ENCODE measurements at places on chromosomes 2 and 18. TPM values are rescaled to one million over a fixed set of nuclear protein-coding genes. Genes with fewer than 3 reads are reported as not detected.

Gene WNT6
- not detected for total RNA-seq

Gene SRD5A2
- not detected for total RNA-seq

Gene TMEM37
- total RNA-seq: 0.49 TPM

Gene CRYBA2
- not detected for total RNA-seq

Gene RTP5
- total RNA-seq: not detected

Gene SCG2
- 0.38 TPM for total RNA-seq

Gene CXCR1
- not detected for total RNA-seq

Gene TEKT4
- not detected for total RNA-seq

Gene IL1R1
- total RNA-seq: 5.3 TPM

Gene SETBP1
- total RNA-seq: 2.5 TPM

Gene FKBP1B
- total RNA-seq: 9.3 TPM

Gene DNAJC5G
- 0.16 TPM for total RNA-seq

Gene GAREM1
- total RNA-seq: 0.63 TPM

Gene CEBPZ
- total RNA-seq: 56.4 TPM

Gene SLC16A14
- 0.06 TPM for total RNA-seq

Gene FOXI3
- total RNA-seq: not detected

Gene GCC2
- 13.4 TPM for total RNA-seq

Gene CAVIN2
- 170 TPM for total RNA-seq

Gene XDH
- total RNA-seq: not detected

Data from bladder microvascular endothelial cell (primary cell).